H9 (cell line): ENCODE measurements at places on chromosomes 2 and 18. TPM values are rescaled to one million over a fixed set of nuclear protein-coding genes. Genes with fewer than 3 reads are reported as not detected.

CCL20 gene
- total RNA-seq, result not detected in 2 replicates

GRCh38 chr2:226411727-226412360 is 387.8 kb downstream of the IRS1 start:
- no peaks in the 10 kb centered on the region for H3K27me3 ChIP-seq
- H3K4me3 ChIP-seq, result no peak overlapping the region
- H3K36me3 ChIP-seq, result no peaks in the 10 kb centered on the region
- H3K4me1 ChIP-seq, result no peaks in the 10 kb centered on the region
- no peak overlapping the region for H3K27ac ChIP-seq
- no peak for DNase-seq

DNA sequence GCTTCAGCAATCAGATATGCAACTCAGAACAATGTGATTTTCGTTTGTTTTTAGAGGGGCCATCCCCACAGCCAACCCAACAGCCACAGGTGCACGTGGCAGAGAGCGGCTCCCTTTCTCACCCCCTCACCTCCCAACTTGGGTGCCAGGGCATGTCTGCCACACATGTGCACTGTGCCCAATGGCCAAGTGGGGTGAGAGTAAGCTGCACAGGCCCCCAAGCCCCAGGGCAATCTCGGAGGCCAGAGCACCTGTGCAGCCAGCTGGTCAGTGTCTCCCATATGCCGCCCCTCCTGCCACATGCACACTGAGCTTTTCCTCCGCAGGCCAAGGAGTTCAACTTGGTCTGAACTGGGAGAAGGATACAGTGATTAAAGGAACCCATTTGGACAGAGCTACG is 1130.2 kb downstream of the DSC3 start:
- no peaks in the 10 kb centered on the region for H3K4me1 ChIP-seq
- no peak for DNase-seq
- no peak overlapping the region for H3K27ac ChIP-seq
- no peak overlapping the region for H3K4me3 ChIP-seq

DNA sequence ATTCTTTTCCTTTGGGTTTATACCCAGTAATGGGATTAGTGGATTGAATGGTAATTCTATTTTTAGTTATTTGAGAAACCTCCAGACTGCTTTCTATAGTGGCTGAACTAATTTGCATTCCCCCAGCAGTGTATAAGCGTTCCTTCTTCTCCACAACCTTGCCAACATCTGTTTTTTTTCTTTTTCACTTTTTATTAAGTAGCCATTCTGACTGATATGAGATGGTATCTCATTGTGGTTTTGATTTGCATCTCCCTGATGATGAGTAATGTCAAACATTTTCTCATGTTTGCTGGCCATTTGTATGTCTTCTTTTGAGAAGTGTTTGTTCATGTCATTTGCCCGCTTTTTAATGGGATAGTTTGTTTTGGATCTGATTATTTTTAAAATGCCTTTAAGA is 64.1 kb upstream of the MEIS1 start:
- 0 out of 2 replicates have a peak, but pooled peaks cover 2% of the 10 kb centered on the region for H3K4me1 ChIP-seq
- H3K27ac ChIP-seq, result no peak overlapping the region
- no peaks in the 10 kb centered on the region for H3K27me3 ChIP-seq
- H3K4me3 ChIP-seq, result no peak overlapping the region
- DNase-seq, result no peak

KIAA2012 gene
- not detected in 2 replicates for total RNA-seq

DNA sequence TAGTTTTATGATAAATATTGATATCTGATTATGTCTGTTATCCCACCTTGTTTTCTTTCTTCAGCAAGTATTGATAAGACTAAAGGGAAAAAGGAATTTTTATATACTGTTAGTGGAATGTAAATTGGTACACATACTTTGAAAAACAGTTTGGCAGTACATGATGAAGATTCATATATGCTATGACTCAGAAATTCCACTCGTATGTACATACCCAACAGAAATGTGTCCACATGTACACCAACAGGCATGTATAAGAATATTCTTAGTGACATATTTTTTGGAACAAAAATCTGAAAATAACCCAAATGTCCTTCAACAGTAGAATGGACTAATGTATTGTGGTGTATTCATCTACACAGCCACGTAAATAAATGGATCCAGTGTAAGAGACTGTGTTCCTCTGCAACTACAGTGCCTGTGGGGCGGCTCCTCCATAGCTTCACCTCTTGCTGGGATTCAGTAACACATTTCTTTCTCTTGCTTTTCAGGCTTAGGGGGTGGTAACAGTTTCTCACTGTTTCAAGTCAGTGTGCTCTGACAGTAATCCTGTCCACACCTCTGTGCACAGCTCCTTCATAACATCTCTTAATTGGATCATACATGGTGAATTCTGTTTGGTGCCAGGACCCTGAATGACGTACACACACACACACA is 35.5 kb upstream of the ALMS1 start:
- H3K36me3 ChIP-seq, result no peaks in the 10 kb centered on the region
- DNase-seq, result no peak
- H3K4me1 ChIP-seq, result no peaks in the 10 kb centered on the region
- H3K27ac ChIP-seq, result no peak overlapping the region
- H3K4me3 ChIP-seq, result no peak overlapping the region

DNA sequence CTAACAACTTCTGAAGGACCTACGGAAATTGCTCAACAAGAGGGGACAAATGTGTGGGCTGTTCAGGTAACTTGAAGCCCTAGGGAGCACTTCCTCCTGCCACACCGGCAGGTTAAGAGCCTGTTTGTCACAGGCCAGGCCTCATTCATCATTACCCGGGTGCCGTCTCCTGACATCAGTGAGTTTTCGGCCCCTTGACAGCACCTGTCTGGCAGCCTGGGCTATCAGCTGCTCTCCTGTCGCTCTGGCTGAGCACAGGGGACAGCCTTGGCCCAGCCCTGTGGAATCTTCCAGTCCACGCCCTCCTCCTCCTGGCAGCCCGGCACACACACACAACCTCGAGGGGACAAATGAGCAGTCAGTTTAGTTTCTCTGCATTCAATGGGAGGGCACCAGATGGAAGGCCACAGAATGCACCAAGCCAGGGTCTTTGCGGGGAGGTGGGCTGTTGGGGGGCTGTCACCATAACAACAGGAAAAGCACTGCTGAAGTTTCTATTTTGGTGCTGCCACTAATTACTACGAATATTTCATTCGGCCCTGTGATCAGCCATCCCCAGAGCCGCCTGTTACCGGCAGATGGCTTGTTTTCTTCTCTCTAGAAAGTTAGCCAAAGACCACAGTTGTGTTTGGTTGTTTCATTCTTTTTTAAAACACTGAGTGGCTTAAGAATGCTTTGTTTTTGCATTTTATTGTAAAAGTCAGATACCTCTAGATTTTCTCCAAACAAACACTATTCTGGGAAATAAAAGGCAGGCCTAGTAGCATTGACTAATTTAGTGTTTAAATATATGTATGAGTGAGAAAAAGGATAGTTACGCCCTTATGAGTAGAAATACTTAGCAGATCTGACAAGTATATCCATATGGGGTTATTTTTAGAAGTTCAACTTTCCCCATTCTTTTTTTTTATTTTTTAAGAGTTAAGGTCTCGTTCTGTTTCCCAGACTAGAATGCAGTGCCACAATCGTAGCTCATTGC is 189.9 kb upstream of the NDUFV2 start:
- peaks cover 13% of the 10 kb centered on the region for H3K36me3 ChIP-seq
- peak overlapping the region; percentile 5; the same call in 1 of the 3 replicates for H3K4me3 ChIP-seq
- H3K27me3 ChIP-seq, result no peaks in the 10 kb centered on the region
- H3K27ac ChIP-seq, result no peak overlapping the region

KLHL29 gene
- total RNA-seq, result 2.1 and 2.4 TPM in 2 replicates

DNA sequence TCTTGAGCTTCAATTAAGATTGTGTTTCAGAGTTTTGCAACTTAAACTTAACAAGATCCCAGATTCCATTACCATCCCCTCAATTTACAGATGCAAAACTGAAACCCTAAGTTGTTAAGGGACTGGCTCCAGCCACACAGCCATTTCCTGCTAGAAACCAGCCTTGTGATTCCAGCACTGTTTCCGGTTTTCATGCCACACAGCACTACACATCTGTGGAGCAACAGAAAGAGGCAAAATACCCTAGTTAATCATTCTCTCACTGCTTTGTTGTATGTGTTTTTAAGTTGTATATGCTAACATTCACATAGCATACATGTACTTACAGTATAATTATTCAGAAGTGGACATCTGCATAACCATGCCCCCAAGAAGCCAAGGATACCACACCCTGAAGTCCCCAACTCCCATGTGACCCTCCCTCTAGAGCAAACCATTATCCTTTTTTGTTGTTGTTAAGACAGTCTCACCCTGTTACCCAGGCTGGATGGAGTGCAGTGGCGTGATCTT is 87.4 kb downstream of the MYO5B start:
- no peaks in the 10 kb centered on the region for H3K4me1 ChIP-seq
- DNase-seq, result no peak

- H3K27ac ChIP-seq, result no peak overlapping the region
- DNase-seq, result no peak
- H3K36me3 ChIP-seq, result no peaks in the 10 kb centered on the region
- no peaks in the 10 kb centered on the region; the same call in 1 of the 2 replicates for H3K4me1 ChIP-seq
- H3K4me3 ChIP-seq, result no peak overlapping the region
Observed at GRCh38 chr18:51541230-51541629, 343.7 kb upstream of the MEX3C start.

- no peaks in the 10 kb centered on the region for H3K27me3 ChIP-seq
- no peaks in the 10 kb centered on the region for H3K36me3 ChIP-seq
- H3K4me3 ChIP-seq, result no peak overlapping the region
- DNase-seq, result no peak
- no peak overlapping the region for H3K27ac ChIP-seq
Observed at GRCh38 chr2:23065936-23066335, 319.0 kb upstream of the KLHL29 start.

DNA sequence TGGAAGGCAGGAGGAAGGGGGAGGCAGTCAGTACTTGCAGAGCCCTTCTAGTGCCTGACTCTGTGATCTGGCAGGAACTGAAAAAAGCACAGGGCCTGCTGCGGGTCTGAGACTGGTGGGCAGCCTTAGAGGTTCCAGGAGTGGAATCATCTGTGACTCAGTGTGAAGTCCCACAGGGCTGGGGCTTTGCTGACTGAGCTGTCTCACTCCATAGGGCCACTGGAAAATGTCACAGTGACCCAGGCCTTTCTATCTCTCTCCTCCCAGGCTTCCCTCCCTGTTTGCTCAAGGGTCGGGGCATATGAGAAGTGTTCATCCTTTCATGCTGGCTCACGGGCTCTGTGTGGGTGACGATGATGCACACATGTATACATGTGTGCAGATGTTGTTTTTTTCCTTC is 47.1 kb upstream of the ZFP36L2 start:
- H3K36me3 ChIP-seq, result no peaks in the 10 kb centered on the region
- H3K4me3 ChIP-seq, result no peak overlapping the region
- H3K27me3 ChIP-seq, result no peaks in the 10 kb centered on the region
- H3K27ac ChIP-seq, result no peak overlapping the region
- no peak for DNase-seq
- H3K4me1 ChIP-seq, result no peaks in the 10 kb centered on the region

DNA sequence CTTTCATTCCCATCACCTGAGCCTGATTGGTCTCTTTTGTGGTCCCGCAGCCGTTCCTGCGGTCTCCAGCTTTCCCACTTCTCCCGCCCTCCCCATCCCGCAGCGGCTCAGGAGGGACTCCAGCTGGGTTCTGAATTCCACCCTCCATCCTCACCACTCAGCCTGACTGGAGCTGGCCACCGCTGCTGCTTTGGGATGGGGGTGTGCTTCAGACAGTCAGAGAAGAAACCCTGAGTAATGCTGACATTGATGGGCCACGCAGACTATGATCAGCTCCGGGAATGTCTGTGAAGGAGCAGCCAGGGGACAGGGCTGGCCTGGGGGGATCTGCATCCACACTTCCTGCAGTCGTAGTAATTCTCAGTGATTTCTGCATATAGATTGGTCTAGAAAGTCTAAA is 45.9 kb upstream of the TXNDC2 start:
- H3K36me3 ChIP-seq, result no peaks in the 10 kb centered on the region; the same call in 2 of the 3 replicates
- H3K27ac ChIP-seq, result no peak overlapping the region
- H3K27me3 ChIP-seq, result no peaks in the 10 kb centered on the region; the same call in 1 of the 2 replicates
- peaks cover 17% of the 10 kb centered on the region; the same call in 1 of the 2 replicates for H3K4me1 ChIP-seq

C2orf78 gene
- total RNA-seq, result 0.07 and 0.09 TPM in 2 replicates

GRCh38 chr18:11887328-11888128 is 20.6 kb downstream of the MPPE1 start:
- DNase-seq, result no peak
- no peaks in the 10 kb centered on the region for H3K27me3 ChIP-seq
- H3K4me1 ChIP-seq, result no peaks in the 10 kb centered on the region; the same call in 1 of the 2 replicates
- H3K4me3 ChIP-seq, result no peak overlapping the region
- no peak overlapping the region for H3K27ac ChIP-seq

GRCh38 chr18:59393381-59393780 is 34.3 kb upstream of the LMAN1 start:
- H3K4me3 ChIP-seq, result no peak overlapping the region
- H3K36me3 ChIP-seq, result peaks cover 4% of the 10 kb centered on the region; the same call in 1 of the 2 replicates
- no peak overlapping the region for H3K27ac ChIP-seq
- no peak for DNase-seq
- no peaks in the 10 kb centered on the region for H3K27me3 ChIP-seq
- H3K4me1 ChIP-seq, result no peaks in the 10 kb centered on the region; the same call in 1 of the 2 replicates

DNA sequence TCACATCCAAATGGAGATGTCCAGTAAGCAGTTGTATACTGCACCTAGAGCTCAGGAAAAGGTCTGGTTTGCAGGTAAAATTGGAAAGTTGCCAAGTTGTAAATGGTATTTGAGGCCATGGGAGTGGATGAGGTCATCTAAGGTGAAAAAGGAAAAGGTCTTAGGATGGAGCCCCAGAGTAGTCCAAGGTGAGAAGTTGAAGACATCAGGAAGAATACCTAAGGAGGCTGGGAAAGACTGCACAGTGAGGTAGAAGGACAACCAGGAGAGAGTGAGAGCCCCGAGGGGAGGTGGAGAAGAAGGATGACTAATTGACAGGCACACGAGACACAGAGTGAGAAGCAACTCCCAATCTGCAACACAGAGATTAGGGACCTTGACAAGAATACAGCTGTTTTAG is 10.7 kb downstream of the DPP4 start:
- H3K27me3 ChIP-seq, result no peaks in the 10 kb centered on the region
- H3K36me3 ChIP-seq, result peaks cover 5% of the 10 kb centered on the region; the same call in 2 of the 3 replicates
- H3K4me3 ChIP-seq, result no peak overlapping the region
- DNase-seq, result no peak
- H3K27ac ChIP-seq, result no peak overlapping the region

- no peaks in the 10 kb centered on the region for H3K27me3 ChIP-seq
- H3K27ac ChIP-seq, result no peak overlapping the region
- no peaks in the 10 kb centered on the region for H3K4me1 ChIP-seq
- no peak overlapping the region for H3K4me3 ChIP-seq
Observed at GRCh38 chr2:8659735-8660492, 21.9 kb upstream of the ID2 start.

GRCh38 chr2:236862961-236863728 is 222.5 kb upstream of the COPS8 start:
- peaks cover 3% of the 10 kb centered on the region; the same call in 1 of the 2 replicates for H3K4me1 ChIP-seq
- peaks cover 19% of the 10 kb centered on the region for H3K36me3 ChIP-seq
- no peaks in the 10 kb centered on the region for H3K27me3 ChIP-seq
- H3K27ac ChIP-seq, result no peak overlapping the region

HNMT gene
- total RNA-seq, result 1.3 and 1.9 TPM in 2 replicates

GRCh38 chr2:43210467-43211303 is 15.7 kb downstream of the ZFP36L2 start:
- no peaks in the 10 kb centered on the region; the same call in 1 of the 2 replicates for H3K4me1 ChIP-seq
- H3K4me3 ChIP-seq, result no peak overlapping the region
- H3K27me3 ChIP-seq, result no peaks in the 10 kb centered on the region
- H3K36me3 ChIP-seq, result no peaks in the 10 kb centered on the region
- no peak for DNase-seq

C2orf72 gene
- 0.77 and 1.0 TPM in 2 replicates for total RNA-seq

GRCh38 chr2:165348441-165348840 is 109.2 kb downstream of the SCN2A start:
- DNase-seq, result no peak
- no peaks in the 10 kb centered on the region for H3K36me3 ChIP-seq
- H3K4me1 ChIP-seq, result no peaks in the 10 kb centered on the region
- H3K4me3 ChIP-seq, result no peak overlapping the region
- no peaks in the 10 kb centered on the region for H3K27me3 ChIP-seq
- no peak overlapping the region for H3K27ac ChIP-seq

- no peak for DNase-seq
- 0 out of 2 replicates have a peak, but pooled peaks cover 2% of the 10 kb centered on the region for H3K4me1 ChIP-seq
- no peak overlapping the region for H3K4me3 ChIP-seq
Observed at GRCh38 chr2:106363791-106364190, 104.4 kb downstream of the RGPD3 start.
